ENCODE measurements at places on chromosomes 3 and 15.

- peak; percentile 52 for DNase-seq
These were observed 13.1 kb downstream of the GABRR3 start for GRCh38 chr3:98021830-98022560.

GRCh38 chr3:129645286-129645685 lies 38.8 kb upstream of the PLXND1 start:
- peak; percentile 19 for DNase-seq

- peak; percentile 37 for DNase-seq
These were observed 61.5 kb downstream of the IQSEC1 start for GRCh38 chr3:13011573-13012220.

- DNase-seq, result peak; percentile 54
These were observed 16.3 kb downstream of the SLC35G2 start for GRCh38 chr3:136835089-136835812.

DNA sequence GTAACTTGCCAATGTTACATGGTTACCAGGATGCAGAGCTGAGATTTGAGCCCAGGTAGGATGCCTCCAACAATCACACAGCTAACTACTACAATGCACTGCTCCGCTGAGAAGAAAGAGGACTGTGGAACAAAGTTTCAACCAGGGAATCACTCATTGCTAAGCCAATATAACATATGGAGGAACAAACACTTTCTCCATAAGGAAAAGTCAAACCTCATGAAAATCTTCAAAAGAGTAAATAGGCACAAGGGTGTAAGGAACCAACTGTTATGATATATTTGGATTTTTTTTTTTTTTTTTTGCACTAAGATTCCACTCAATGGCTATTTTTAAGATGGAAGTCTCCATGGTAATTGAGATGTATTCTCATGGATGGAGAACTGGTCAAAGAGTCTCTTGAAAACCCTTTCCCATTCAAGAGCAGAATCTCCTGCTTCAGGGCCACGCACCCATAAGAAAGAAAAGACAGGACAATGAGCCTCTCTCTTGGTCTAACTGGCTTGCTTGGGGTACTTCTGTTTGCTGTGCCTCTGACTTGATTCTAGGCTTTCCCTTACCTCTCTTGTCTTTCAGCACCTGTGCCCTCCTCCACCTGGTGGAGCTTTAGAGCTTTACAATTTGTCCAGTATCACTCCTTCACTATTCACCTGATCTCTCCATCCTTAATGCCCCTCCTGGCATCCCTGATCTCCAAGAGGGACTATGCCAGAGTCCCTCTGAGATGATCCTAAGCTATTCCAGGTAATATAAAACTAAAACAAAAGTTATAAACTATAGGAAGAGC lies 252.8 kb downstream of the NTRK3 start:
- DNase-seq, result no peak

DNA sequence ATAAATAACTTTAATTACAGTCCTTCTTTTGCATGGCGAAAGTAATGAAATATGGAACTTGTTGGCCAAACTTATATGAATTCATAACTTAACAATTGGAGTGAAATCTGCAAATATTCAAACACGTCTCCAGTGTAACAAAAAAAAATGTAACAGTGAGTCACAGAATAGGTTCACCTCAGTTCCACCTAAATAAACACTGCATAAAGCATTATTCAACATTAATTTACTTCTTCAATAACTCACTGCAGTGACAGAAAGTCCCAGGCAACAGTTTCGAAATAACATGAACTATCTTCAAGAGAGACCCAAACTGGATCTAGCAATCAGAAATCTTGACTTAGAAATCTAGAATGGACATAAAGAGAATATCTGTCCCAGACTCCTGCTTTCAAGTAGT lies 75.6 kb downstream of the GMNC start:
- no peak for DNase-seq

DNA sequence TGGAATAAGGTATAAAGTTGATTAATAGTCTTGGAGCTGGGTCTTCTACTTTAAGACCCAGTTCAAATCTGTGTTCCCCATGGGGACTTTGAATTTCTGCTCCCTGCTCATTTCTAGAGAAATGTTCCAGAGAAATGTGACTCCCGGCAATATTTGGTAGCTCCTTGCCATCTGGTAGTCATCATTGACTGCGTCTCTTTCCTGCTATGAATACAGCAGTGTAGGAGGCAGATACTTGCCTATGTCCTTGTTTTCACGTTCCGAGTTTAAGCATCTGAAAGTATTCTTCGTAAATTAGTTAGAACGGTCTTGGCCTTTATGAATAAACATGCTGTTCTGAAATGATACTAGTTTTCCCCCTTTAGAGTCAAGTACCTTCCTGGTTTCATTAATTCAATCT lies 352.9 kb downstream of the PTPRG start:
- DNase-seq, result no peak

GRCh38 chr3:72099326-72100079 lies 314.6 kb upstream of the PROK2 start:
- DNase-seq, result no peak

- DNase-seq, result no peak
These were observed 532.2 kb downstream of the NTRK3 start for GRCh38 chr15:87724330-87724729.

GRCh38 chr3:11005686-11006256 lies 13.2 kb downstream of the SLC6A1 start:
- no peak for DNase-seq

DNA sequence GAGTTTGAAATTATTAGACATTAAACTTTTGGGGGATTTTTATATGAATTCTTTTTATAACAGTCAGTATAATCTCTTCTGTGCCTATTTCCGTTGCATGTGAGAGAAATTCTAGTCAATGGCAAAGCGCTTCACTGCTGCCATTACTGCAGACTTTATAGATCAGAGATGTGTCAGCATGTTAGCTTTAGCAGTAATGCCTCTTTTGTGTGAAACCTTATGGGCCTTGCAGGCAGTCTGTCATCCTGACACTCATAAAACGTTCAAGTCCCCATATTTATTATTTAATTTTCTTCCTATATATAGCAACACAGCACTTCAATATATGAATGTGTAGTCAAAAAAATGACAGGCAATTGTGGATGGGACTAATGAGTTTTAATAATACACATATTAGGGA lies 191.0 kb downstream of the NLGN1 start:
- no peak for DNase-seq

GRCh38 chr15:53589520-53590057 lies 169.9 kb downstream of the WDR72 start:
- peak; percentile 4 for DNase-seq

- DNase-seq, result no peak
These were observed 45.6 kb downstream of the CPN2 start for GRCh38 chr3:194305356-194306108.

GRCh38 chr3:58041826-58042324 lies 33.7 kb downstream of the FLNB start:
- no peak for DNase-seq

- peak; percentile 22 for DNase-seq
These were observed 110.9 kb upstream of the TPM1 start for GRCh38 chr15:62931650-62932049.

- no peak for DNase-seq
These were observed 306.2 kb upstream of the ATP11B start for GRCh38 chr3:182487143-182487542.

GRCh38 chr3:122488262-122488973 lies 26.3 kb downstream of the KPNA1 start:
- no peak for DNase-seq

GRCh38 chr3:143207338-143207961 lies 87.9 kb downstream of the CHST2 start:
- DNase-seq, result peak; percentile 65

GRCh38 chr3:115788921-115789470 lies 165.7 kb downstream of the GAP43 start:
- DNase-seq, result no peak

- no peak for DNase-seq
These were observed 42.2 kb upstream of the IGF2BP2 start for GRCh38 chr3:185866995-185867394.

GRCh38 chr3:183038757-183039156 lies 58.4 kb upstream of the DCUN1D1 start:
- DNase-seq, result no peak

DNA sequence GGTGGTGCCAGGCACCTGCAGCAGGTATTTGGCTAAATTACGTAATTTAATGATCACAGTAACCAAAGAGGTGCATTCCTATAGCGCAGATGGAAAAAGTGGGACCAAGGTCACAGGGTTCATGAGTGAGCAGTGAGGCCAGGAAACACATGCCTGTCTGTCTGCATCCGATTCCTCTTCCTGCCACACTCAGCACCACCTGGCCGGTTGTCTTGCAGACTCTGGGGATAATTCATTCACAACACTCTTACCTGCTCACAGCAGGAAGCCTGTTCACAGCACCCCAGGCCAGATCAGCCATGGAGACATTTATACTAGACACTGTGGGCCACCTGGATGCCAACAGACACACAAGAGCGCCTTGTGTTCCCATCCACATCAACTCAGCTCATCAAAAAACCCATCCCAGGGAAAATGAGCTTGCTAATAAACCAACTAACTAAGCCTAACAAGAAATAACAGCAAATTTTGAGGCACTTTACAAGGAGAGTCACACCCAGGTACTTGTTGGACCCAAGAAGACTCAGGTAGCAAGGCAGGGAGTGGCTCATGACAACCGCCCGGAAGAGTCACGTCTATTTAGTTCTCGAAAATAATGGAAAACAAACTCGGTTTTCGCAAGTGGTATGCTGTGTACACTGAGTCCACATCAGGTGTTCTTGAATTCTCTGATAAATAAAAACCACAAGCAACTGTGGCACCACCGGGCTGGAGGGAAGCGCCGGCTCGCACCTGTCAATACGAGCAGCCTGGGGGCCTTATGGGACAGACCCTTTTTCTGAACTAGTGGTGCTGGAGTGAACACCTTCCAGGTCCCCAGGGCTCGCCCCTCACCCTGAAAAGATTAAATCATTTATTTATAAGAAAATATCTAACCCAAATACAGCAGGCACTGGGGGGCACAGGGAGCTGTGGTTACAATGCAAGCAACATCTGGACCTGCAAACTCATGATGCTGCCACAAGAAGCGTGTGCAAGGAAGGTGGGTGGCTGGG lies 40.5 kb downstream of the FAM174B start:
- DNase-seq, result no peak

GRCh38 chr3:187025656-187026316 lies 95.5 kb downstream of the ST6GAL1 start:
- DNase-seq, result peak; percentile 51

- DNase-seq, result no peak
These were observed 11.2 kb downstream of the CNTN3 start for GRCh38 chr3:74603292-74603691.

- DNase-seq, result peak; percentile 76
These were observed 31.3 kb upstream of the SETMAR start for GRCh38 chr3:4271834-4272233.

- no peak for DNase-seq
These were observed 195.2 kb downstream of the SLCO3A1 start for GRCh38 chr15:92048739-92049138.

DNA sequence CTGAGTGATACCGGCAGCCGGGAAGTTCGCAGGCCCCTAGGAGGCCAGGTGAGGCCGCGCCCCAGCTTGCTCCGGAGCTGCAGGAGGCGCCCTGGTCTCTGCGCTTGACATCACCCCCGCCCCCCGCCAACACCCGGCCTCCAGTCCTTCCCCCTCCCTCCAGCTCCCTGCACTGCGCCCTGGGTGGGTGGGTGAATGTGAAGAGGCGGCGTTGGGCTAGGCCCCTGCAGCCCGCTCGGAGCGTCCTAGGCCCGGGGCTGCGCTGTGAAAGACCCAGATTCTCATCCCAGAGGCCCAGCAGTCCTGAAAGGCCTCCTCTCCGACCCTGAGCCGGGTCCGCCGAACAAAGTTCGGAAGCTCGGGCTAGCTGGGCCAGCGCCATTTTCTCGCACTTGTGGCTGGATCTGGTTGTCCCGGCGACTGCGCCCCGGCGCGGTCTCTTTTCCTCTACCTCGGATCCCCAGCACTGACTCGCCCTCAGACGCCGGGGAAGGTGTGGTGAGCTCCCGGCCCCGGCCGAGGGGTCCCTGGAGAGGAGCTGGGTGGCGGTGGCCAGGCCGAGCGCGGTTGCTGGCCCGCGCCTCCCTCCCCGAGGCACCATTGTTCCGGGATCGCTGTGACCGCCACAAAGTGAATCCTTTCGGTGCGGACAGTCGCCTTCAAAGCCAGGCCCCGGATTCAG lies 12.9 kb downstream of the ZIC4 start:
- no peak for DNase-seq

DNA sequence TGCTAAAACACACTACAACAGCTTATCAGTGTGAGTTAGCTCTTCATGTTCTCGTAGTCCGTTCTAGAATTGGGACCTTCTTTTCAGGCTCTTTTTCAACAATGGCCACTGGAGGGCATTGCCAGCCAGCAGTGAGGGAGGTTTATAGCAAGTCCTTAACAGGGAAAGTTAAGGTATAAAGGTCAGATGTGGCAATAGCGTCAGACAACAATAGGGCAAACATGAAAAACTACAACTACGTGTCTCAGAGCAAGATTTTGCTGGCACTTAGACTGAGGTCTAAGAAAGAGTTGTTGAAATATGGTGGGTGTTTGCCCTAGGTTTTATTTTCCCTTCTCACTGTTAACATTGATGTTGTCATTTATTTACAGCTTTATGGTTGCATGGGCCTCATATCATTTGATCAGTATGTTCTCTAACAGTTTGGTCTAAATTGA lies 161.4 kb downstream of the GMNC start:
- peak; percentile 81 for DNase-seq

DNA sequence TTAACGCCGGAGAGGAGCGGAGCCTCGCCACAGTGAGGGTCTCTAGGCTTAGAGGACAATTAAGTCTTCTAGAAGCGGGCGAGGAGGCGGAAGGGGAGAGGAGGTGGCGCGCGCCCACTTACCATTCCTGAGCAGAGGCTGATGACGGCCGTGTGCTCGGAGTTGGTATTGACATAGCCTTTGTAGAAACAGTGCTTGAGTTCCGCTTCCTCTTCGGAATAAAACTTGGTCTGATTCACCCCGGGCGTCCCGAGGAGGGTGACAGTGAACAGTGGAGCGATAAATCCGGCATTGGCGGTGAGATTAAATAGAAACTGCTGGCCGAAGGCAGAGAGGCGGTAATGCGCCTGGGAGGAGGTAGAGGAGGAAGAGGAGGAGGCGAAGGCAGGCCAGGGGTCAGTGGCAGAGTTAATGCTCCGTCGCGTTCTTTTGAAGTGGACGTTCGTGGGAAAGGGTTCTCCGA lies 1.3 kb downstream of the ADAMTS9 start:
- no peak for DNase-seq

GRCh38 chr15:95770196-95770595 lies 560.3 kb upstream of the NR2F2 start:
- DNase-seq, result no peak

- DNase-seq, result no peak
These were observed 5.5 kb upstream of the TMEM212 start for GRCh38 chr3:171837698-171838097.

- DNase-seq, result no peak
These were observed 92.8 kb downstream of the TFG start for GRCh38 chr3:100802126-100802525.

All from OCI-M1 (cell line).